ENCODE measurements at places on chromosomes 12 and 14.

DNA sequence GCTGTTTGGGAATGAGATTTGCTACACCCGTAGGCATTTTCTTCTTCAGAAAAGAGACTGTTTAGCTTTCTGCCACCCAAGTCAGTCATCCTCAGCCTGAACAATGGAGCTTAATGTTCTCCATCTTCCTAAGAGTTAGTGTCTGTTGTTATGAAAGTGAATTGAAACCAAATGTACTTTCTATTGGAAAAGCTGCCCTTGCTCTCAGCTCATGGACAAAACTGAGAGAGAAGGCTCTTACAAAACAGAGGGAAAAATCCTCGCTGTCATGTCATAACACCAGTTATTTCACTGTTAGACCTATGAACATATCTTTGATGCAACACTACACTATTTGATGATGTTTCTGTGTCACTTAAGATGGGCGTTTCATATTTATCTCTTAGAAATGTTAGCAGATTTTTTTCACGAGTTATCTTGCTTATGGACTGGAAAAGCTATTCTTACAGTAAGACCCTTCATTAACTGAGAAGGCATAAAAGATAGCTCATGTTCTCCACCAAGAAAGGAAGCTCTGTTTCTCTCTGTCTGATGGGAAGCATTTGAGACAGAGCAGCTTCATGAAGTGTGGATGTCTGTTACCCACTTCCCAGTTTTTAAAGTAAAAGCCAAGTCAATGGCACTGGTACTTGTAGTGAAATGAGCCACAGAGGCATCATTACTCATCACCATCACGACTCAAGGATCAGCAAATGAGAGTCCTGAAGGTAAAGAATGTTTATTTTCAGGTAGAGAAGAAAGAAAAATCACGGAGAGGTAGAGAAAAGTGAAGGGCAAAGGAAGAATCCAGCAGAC lies 483.9 kb downstream of the ZFP36L1 start:
- no peak for DNase-seq

DNA sequence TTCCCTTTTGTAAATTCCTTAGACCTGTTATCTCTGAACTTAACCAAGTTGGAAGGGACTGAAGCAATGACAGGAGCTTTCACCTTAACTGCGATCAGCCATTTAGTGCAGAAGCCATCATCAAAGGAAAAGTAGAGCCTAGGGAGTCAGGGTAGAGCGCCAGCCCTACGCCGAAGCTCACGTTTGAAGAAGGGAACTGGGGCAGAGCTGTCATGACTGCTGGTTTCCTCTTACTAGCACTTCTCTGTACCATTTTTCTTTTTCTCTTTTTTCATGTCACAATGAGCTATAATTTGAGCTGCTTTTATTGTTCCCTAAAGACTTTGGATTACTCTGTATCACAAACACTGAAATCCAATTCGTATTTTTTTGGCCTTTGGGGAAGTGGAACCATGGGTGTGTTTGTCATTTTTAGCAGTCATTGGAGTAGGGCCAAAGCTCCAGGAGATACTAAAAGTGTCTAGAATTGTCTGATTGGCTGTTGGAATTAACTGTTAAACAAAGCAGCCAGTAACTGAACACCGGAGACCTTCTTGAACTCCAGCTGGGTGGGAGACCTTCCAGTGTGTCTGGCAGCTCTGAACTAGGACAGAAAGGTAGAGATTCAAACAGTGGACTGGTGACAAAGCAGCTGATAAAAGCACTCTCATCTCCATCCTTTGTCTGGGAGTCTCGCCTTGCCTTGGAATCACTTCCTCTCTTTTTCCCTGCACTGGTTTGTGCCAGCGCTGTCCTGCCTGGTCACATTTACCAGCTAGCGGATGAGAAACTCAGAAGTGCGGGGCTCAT lies 9.1 kb downstream of the MTRFR start:
- DNase-seq, result no peak

DNA sequence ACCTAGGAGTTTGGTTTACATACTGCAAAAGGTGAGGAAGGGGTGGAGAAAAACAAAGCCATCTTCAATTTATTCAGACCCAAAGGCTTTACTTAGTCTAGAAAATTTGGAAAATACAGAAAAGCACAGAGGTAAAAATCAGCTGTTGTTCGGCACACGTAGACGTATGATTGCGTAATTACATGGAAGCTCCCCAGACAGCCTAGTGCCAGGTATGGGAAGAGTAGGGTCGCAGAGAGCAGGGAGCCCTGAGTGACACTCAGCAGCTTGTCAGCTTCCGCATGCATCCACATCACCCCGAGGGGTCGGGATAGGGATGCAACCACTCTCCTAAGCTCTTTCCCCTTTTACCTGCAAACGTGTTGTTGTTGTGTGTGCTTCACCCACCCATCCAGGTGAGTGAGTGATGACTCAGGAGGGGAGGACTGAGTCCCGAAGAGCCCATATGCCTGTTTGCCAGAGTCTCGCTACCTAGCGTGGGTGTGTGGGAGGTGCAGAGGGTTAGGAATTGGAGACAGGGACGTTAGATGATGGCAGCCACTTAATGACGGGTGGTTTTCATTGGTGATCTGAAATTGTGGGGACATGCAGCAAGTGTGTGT lies 20.1 kb downstream of the PIWIL1 start:
- DNase-seq, result no peak

- no peak for DNase-seq
Observed at GRCh38 chr12:97555547-97556187, 93.1 kb downstream of the RMST start.

GRCh38 chr14:35240231-35240630 lies 52.0 kb upstream of the PSMA6 start:
- DNase-seq, result no peak

DNA sequence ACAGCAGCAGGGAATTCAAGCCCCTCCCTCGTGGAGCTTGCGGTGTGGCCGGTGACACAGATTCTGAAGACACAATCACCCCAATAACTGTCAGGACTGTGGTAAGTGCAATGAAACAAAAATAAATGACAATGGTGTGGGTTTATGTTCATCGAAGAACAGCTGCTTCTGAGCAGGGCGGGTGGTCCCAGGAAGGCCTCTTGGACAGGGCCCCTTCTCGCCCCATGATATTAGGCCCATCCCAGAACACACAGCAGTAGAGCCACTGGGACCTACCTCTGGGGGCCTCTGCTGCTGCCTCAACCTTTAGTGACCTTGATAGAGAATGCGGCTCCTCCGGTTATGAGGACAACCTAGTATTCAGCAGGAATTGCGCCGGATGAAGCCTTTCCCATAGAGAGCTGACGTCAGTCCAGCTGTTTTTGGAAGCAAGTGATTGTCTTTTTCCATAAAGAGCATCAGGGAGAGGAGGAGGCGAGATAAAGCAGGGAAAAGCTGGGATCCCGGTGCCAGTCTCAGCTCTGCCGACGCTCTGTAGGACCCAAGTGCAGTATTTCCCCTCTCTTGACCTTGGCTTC lies 84.1 kb upstream of the BCL11B start:
- no peak for DNase-seq
